Breast epithelium (tissue), 4 donors: ENCODE measurements at places on chromosomes 4 and X. TPM values are rescaled to one million over a fixed set of nuclear protein-coding genes. Genes with fewer than 3 reads are reported as not detected.

Gene PAGE1
- total RNA-seq, result not detected

Gene ARMCX1
- total RNA-seq, result 28.5 TPM

Gene TNMD
- 7.5 TPM for total RNA-seq

Gene NEUROG2
- total RNA-seq, result 0.33 TPM

Gene FBXW7
- 117 TPM for total RNA-seq

Gene TBC1D9
- 28.3 TPM for total RNA-seq

Gene XK
- total RNA-seq, result 0.88 TPM

Gene MAGEA9B
- not detected for total RNA-seq

Gene HTATSF1
- total RNA-seq, result 52.2 TPM
